ENCODE measurements at places on chromosomes 2 and 18.

DNA sequence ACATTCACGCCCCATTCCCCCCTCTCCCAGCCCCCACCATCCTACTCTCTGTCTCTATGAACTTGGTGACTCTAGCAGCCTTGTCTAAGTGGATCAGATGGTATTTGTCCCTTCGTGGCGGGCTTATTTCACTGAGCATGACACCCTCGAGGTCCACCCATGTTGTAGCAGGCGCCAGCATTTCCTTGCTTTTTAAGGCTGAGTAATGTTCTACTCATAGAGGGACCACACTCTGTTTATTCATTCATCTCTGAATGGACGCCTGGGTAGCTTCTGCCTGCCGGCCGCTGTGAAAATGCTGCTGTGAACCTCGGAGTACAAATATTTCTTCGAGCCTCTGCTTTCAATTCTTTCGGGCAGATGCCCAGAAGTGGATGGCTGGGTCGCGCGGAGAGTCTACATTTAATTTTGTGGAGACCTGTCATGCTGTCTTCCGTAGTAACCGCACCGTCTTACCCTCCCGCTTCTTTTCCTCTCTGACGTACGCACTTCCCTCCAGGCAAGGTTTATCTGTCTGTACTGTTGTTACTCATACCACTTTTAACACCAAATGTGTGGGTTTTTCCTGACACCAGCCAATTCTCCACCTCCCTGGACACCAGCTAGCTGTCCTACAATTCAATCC, 5.6 kb downstream of the CROCC2 start:
- DNase-seq: no peak

DNA sequence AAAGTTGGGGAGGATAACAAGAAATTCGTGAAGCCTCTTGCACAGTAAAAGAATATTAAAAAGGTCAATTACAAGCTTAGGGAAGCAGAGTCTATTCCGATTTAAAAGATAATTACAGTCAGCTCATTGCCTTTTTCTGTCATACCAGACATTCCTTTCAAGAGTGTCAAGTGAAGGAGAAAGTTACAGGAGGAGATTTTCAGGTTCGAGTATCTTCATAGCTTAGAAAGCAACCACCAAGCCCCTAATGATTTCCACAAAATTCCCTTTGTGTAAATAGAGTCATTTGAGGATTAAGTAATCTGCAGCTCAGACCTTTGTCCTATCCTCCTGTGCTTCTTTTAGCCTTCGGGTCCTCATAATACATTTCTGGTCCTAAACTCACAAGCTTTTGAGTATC, 414.9 kb downstream of the CDH2 start:
- no peak for DNase-seq

- no peak for DNase-seq
Measured at GRCh38 chr2:238695538-238695937, 152.3 kb upstream of the TWIST2 start.

DNA sequence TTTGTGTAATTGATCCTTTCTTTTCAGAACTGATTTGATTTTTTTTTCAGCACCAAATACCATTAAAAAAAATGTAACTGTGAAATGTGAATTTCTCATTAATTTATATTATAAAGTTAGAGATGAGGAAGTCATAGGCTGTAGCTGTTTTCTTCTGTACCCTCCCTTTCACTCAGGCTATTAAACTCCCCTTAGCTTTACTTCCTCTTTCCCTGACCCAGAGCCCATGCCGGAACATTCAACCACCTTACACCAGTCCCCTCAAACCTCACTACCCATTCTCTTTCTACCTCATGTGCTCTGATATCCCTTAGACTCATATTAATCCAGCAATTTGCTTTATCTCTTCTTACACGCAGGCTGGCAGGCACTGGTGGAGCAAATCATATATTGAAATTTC, 12.4 kb downstream of the GALNT5 start:
- DNase-seq: no peak

DNA sequence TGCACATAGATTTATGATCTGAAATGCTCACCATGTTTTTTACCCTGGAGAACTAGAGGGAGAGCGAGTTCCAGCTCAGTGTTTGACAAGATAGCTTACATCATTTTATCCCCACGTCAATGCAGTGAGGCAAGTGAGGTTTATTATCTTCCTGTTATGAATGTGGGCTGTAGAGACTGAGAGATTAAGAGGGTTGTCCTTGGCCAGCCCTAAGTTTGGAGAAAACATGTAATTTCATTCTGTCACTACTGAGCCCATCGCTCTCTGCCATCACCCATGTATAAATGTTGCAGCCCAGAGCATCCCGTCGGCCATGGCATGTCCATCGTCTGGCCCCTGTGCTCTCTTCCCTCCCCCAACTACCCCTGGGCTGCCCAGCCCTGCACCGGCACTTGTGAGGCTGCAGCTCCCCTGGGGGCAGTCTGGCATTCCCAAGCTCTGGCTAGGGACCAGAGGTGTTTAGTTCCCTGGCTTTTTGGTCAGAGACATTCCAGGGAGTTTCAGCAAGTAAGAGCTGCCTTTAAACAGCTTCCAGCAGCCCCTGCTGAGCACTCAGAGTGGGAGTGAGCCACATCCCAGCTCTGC, 136.7 kb downstream of the ANTXR1 start:
- DNase-seq: no peak

DNA sequence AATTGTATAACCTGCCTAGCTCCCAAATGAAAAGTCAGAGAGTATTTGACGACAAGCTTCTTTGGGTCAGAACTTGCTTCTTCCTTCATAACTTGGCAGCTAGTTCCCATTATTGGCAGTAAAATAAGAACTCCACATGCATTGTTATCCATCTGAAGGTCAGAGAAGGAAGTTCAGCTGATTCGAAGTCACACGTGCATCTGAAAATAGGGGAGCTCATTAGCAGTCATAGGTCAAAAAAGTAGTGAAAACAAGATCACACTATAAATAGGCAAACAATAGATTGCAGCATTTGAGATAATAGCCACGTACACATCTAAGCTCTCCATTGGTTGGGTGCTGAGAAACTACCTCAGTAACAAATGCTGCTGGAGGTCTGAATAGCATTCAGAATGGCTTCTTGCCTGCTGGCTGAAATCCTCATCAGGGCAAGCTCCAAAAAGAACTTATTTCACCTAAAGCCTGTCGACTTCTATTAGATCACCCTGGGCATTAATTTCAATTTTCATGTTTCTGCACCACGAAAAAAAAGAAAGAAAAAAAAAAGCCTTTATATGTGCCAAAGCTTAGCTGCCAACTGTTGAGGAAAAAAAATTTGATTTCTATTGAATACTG, 1492.9 kb upstream of the CELF4 start:
- no peak for DNase-seq

GRCh38 chr2:223460209-223460608, 142.0 kb downstream of the SCG2 start:
- peak; percentile 3 for DNase-seq

DNA sequence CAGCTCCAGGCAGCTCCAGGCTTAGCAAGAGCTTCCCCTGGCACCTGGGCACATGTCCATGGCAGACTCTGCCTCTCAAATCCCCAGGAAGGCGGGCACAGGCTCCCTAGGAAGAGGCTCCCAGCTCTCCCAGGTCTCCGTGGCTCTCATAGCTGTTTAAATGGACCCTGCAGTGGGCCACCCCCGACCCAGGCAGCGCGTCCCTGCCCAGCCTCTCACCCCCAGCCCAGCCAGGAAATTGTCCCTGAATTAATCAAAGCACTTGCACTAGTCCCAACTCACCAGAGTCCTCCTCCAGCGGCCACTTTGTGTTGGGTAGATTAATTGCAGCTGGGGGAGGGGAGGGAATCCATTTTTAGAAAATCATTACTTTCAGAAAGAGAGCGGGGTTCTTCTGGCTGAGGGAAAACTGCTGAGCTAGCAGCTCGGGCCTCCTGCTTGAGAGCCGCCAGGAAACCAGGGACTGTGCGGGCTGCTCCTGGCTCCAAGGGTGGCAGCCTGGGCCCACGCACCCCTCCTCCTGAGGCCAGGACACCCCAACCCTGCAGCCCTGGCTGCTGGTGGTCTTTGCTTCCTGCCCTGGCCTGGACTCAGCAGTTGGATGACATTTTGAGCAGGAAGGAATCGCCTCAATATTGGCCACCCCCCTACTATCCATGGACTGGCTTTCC, 36.0 kb downstream of the SMAD7 start:
- no peak for DNase-seq

- DNase-seq: peak; percentile 23
Measured at GRCh38 chr2:229407170-229407569, 136.1 kb upstream of the PID1 start.

- DNase-seq: no peak
Measured at GRCh38 chr2:233385489-233386044, 31.3 kb downstream of the DGKD start.

DNA sequence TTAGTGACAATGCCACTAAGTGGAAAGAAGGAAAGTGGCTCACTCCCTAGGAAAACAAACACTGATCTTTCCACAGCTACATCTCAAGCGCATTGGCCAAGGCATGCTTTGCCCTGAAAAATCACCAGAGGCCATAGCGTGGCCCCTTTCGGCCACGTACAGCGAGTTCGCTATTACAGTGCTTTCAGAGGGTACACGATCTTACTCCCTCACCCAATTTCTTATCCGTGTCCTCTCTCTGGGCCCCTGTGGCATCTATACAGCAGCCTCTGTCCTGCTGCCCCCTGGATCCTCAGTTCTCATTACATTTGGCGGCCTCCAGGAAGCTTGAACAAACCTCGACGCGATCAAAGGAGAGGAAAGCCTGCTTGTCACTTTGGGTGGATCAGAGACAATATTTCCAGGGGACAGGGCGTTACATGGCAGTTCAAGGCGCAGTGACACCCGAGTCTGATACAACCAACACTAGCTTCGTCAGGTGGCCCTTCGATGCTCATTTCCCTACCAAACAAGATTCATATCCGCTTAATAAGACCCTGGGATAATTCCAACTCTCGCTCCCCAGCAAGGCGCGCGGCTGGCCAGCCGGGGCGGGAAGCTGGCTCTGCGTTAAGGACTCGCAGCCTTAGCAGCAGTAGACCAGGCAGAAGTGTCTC, 941 bp downstream of the SKOR2 start:
- no peak for DNase-seq

DNA sequence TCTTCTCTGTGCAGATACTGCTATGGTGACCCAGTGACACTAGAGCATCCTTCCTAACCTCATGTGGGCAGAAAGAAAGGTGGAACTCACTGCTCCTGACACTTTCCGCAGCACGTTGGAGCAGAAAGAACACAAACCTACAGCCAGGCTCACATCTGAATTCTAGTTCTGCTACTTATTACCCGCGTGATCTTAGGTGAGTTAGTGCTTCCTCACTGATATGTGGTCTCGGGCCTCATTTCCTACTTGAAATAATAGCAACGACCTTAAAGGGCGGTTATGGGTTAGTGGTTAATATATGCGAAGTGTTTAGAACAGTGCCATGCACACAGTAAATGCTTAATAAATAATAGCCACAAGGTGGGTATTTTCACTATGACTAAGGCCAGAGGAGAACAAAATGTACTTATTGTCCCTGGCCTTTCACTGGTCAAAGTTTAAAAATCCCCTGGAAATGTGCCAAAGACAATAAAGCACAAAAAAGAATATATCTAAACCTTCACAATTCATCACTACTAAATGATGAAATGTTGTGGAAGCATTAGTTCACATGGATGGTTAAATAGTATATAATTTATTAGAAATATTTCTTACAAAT, 66.6 kb downstream of the MYOM1 start:
- DNase-seq: no peak

GRCh38 chr2:238916875-238917590, 69.1 kb downstream of the TWIST2 start:
- DNase-seq: no peak

GRCh38 chr2:139828011-139828410, 1047.8 kb upstream of the NXPH2 start:
- no peak for DNase-seq

- DNase-seq: no peak
Measured at GRCh38 chr2:241801611-241802420, 7.2 kb upstream of the NEU4 start.

DNA sequence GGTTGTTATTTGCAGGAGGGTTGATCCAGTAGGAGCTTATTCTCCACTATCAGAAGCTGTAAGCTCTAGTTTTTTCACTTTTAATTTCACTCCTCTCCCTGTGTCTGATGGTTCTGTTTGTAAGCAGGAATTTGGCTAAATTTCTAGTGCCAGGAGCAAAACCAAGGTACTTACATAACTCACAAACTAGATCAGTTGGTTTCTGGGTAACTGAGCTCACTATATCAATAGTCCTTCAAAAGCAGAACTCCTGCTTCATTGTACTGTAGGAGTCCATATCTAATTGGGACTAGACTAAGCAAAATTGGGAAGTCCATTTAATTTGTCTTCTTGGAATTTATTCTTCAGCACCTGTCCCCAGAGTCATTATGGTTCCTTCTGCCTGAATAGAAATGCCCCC, 20.1 kb upstream of the RAX start:
- DNase-seq: no peak

DNA sequence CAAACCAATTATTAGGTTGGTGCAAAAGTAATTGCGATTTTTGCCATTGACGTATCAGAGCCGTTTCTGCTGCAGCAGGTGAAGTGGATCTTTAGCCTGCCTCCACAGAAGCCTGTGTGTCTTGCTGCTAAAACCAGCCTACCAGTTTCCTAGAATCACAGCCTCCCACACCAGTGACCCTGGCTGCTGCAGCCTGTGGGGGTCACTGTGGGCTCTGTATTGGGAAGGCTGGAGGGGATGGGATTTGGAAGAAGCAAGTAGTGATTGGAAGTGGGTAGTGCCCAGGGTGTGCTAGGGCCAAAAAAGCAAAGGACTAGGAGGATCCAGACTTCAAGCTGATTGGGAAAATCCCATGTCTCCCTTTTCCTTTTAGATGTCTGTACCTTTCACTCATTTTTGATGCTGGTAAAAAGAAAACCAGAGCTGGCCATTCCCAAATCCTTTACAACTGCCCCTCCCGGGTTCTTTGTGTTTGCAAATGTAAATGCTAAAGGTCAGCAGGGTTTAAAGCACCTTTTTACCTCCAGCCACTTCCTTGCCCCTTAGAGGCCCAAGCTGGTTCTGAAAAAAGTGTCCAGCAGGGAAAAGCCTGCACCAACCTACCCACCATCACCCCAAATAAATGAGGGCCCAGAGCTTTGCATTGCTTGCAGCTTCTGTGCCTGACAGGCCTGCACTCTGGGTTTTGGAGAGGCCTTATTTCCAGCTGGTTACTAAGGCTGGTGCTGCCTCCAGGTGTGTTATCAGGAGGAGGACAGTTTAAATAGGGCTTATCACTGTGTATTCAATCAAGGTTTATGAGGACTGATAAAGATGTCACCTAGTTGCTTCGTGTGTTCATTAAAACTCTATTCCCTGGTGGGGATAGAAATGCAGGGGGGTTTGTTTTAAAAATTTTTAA, 172.0 kb downstream of the MIB1 start:
- DNase-seq: no peak

- peak; percentile 89 for DNase-seq
Measured at GRCh38 chr2:129318581-129319421, 660.7 kb upstream of the RAB6C start.

- no peak for DNase-seq
Measured at GRCh38 chr2:177195194-177195593, 17.4 kb upstream of the HNRNPA3 start.

DNA sequence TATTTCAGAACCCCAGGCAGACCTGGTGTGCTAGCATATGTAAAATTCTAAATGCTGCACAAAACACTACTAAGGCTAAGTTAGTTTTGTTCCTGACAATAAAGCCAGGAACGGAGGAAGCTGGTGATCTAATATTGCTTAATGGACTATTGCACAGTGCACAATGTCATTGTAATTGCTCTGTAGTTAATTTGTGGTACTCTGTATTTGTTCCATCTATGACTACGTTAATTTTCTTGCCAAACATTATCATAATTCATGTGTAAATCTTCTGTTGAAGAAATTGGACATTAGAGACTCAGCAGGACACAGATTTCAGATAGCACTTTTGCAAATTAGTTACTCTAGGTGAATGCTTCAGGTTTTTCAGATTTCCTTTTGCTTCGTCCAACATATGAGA, 232.3 kb downstream of the RIT2 start:
- no peak for DNase-seq

GRCh38 chr18:71936744-71937143, 607.4 kb downstream of the CBLN2 start:
- DNase-seq: no peak

All from NCI-H510A treated with DMSO at 0.1 percent for 48 hours (cell line).